ENCODE measurements at places on chromosomes 4 and X. TPM values are rescaled to one million over a fixed set of nuclear protein-coding genes. Genes with fewer than 3 reads are reported as not detected.
A peak's percentile ranks its signal among the peaks of the same experiment; 100 is the strongest.

UGT8 gene
- total RNA-seq = 0.55 TPM

C1GALT1C1 gene
- total RNA-seq = 24.4 TPM

ARSD gene
- total RNA-seq = 69.5 TPM

- DNase-seq = no peak
- no peaks in the 10 kb centered on the region for H3K36me3 ChIP-seq
- H3K27me3 ChIP-seq = no peaks in the 10 kb centered on the region
- H3K4me1 ChIP-seq = no peaks in the 10 kb centered on the region
- peak overlapping the region; percentile 1 for H3K27ac ChIP-seq
- H3K4me3 ChIP-seq = no peak overlapping the region
These were observed 15.2 kb downstream of the GAB1 start for GRCh38 chr4:143351774-143352451.

DNA sequence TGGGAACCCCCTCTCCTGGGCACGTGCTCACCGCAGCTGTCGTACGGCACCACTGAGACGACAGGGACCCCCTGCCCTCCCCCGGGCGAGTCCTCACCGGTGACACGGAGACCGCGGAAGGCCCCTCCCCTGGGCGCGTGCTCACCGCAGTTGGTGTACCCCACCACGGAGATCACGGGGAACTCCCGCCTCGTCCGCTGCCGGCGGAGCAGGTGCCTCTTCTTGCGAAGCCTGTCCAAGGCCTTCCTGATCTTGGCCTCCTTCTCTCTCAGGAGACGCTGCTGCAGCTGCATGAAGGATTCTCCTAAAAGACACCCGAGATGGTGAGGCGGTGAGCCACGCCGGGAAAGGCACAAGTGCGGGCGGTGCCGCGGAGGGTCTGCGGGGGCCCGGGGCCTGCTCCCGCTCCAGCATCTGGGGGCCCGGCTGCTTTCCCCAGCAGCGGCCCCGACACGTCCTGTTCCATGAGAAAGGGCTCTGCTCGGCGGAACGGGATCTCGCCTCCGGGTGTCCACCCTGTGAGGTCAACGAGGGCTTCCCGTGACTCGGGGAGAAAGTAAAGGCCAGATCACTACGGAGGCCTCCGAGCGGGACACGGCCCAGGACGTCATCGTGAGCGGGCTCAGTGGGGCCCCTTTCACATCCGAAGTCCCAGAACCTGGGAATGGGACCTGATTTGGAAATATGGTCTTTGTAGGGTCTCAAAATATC, 5.8 kb downstream of the GTPBP6 start:
- H3K36me3 ChIP-seq = peaks cover 7% of the 10 kb centered on the region
- no peaks in the 10 kb centered on the region for H3K27me3 ChIP-seq
- no peak for DNase-seq
- no peak overlapping the region for H3K27ac ChIP-seq

- no peak overlapping the region for H3K4me3 ChIP-seq
- H3K27ac ChIP-seq = no peak overlapping the region
- H3K36me3 ChIP-seq = no peaks in the 10 kb centered on the region
- H3K4me1 ChIP-seq = no peaks in the 10 kb centered on the region
- no peak for DNase-seq
These were observed 95.2 kb downstream of the ATG4A start for GRCh38 chrX:108186811-108187210.

GRCh38 chrX:66076801-66077200, 36.9 kb upstream of the VSIG4 start:
- no peaks in the 10 kb centered on the region for H3K4me1 ChIP-seq
- no peaks in the 10 kb centered on the region for H3K36me3 ChIP-seq
- no peak overlapping the region for H3K27ac ChIP-seq

DNA sequence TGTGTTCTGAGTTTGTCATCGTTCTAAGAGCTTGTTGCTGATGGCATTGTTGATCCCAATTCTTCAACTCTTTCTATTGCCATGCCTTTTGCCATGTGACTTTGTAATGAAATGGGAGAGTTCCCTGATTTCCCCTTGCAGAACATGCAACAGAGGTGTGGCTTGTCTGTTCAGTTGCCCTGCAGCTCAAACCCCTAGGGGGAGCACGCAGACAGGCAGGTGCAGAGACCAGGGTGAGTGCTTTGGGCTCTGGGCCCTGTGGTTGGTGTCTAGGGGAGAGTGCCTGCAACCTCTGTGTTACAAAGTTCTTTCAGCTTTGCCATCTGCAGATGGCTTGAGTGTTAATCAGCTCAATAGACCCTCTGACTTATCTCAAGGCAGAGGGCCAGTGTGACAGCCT, 332.7 kb downstream of the MID1IP1 start:
- H3K4me3 ChIP-seq = no peak overlapping the region
- no peak for DNase-seq
- no peak overlapping the region for H3K27ac ChIP-seq
- H3K36me3 ChIP-seq = no peaks in the 10 kb centered on the region
- H3K4me1 ChIP-seq = no peaks in the 10 kb centered on the region

DNA sequence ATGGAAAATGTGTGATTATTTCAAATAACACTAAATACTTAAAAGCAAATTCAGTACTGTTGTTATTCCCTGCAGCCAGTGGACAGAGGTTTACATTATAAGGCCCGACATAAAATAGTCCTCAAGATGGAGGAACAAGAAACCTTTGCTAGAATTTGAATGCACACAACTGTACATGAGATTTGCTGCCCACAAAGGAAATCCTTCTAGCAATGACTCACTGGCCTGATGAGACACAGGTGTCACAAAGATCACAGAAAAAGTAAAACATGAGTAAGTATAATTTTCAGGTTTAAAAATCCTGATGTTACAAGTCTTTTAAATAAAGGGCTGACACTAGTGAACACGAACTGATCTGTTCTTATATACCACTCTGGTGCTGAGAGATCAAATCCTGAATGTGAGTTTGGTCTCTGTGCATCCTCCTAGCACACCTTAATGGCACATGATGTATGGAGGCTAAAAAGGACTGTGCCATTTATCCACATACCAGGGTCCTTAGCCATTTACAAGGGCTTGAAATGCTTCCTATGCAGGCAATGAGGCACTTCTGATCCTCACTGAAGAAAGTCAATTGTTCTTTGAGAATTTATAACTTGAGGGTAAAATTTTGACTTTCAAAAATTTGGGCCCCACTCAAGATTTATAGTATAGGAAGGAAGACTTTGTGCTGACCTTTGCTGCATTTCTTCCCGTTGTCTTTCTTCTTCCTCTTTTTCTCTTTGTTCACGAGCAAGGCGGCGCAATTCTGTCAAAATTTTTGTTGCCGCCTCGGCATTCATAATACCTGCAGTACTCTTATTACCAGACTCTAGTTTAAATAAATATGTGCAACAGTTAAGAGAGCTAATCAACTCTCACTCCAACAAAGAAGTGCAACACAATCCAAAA, 23.0 kb downstream of the MAP7D3 start:
- DNase-seq = no peak
- H3K27ac ChIP-seq = no peak overlapping the region
- no peaks in the 10 kb centered on the region for H3K4me1 ChIP-seq
- no peak overlapping the region for H3K4me3 ChIP-seq

GRCh38 chr4:177010418-177010817, 217.7 kb upstream of the VEGFC start:
- no peak for DNase-seq
- no peaks in the 10 kb centered on the region for H3K36me3 ChIP-seq
- H3K4me3 ChIP-seq = no peak overlapping the region
- no peak overlapping the region for H3K27ac ChIP-seq

- H3K36me3 ChIP-seq = no peaks in the 10 kb centered on the region
- DNase-seq = no peak
- H3K27ac ChIP-seq = no peak overlapping the region
- H3K4me1 ChIP-seq = no peaks in the 10 kb centered on the region
- H3K27me3 ChIP-seq = peaks cover 6% of the 10 kb centered on the region
- no peak overlapping the region for H3K4me3 ChIP-seq
These were observed 95.7 kb upstream of the NKX1-1 start for GRCh38 chr4:1501754-1502500.

- peaks cover 3% of the 10 kb centered on the region for H3K36me3 ChIP-seq
- H3K4me3 ChIP-seq = no peak overlapping the region
- no peaks in the 10 kb centered on the region for H3K27me3 ChIP-seq
These were observed 69.7 kb upstream of the COX18 start for GRCh38 chr4:73139245-73139644.

DNA sequence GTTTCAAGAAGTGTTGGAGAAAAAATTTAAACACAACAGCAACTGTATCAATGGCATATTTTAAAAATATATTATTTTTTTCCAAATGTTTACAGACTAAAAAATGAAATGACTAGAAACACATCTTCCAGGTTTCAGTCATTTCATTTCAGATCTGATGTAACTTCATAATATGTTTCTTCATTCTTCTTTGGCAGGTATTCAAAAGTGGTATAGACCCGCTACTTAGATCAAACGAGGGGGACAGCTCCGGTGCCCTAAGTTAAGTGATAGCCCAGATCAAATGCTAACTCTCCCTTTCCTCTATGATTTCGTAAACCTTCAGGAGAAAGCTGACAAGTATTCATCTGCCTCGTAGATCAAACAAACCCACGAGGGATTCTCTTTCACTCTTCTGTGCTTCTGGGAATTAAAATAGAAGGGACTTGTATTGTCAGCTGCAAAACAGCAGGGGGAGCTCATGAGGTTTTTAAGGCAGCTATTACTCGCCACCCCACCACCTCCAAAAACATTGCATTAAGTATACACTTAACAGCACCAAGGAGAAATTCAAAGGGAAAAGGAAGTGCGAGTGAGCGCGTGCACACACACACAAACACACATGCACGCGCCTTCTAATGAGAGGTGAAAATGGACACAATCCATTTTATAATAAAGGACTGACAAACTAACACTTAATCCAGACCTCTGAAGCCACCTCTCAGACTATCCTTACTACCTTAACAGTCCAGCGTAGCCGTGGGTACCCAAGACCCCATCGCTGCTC, 21.4 kb downstream of the HELT start:
- no peaks in the 10 kb centered on the region for H3K36me3 ChIP-seq
- no peaks in the 10 kb centered on the region for H3K4me1 ChIP-seq
- no peaks in the 10 kb centered on the region for H3K27me3 ChIP-seq
- H3K4me3 ChIP-seq = no peak overlapping the region

All from prostate gland (tissue), 2 donors.